ENCODE measurements at places on chromosomes 2 and 18.

GRCh38 chr18:22604986-22605421 is 187.3 kb upstream of the CTAGE1 start:
- DNase-seq, result no peak

DNA sequence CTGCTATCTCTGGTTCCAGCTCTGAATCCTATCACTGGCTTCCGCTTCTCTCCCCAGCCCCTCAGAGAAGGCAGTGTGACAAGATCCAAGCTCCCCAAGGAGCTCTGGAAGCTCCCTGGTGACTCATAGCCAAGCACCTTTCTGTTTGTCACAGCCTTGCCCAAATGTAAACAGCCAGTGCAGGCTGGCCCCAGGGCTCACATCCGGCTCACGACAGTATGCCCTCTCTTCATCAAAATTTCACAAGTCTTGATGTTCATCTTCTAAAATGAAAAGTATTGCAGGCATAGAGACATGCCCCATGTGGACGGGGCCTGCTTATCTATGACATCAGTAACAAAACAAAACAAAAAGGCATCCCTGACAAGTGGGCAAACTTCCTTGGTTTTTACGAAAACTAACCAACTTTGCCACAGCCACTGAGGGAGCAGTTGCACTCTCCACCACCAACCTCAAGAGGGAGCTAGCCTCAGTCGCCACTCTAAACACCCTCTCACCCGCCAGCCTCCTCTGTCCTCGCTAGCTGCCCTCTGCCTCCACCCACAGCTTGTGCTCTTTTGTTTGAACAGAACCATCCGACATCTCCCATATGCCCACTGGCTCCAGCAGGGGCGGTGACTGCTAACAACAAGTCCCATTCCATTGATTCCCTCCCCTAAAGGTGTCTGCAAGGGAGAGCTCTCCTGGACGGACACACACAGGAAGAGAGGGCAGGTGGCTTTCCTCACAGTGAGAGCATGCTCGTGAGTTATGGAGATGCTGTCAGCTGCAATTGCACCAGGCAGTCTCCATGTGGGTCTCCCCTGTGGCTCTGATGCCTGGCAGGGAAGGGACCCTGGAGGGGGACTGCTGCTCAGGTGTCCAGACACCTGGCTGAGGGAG is 71.0 kb upstream of the DAPL1 start:
- no peak for DNase-seq

GRCh38 chr18:3405713-3406112 is 44.3 kb upstream of the TGIF1 start:
- DNase-seq, result no peak

DNA sequence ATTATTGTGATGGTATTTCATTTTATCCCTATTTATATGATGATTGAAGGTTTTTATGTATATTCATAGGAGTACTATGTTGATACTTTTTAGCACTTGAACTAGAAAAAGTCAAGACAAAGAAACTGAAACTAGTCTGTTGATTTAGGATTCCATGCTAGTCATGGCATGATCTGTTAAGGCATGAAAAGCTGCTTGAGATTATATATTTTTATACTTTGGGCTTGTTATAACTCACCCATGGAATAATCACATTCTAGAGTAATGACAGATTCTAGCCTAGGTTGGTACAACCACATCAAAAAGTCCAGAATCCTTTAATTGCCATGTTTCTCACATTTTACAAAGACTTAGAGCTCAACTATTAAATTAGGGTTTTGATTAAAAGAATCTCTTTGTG is 472.6 kb upstream of the CELF4 start:
- no peak for DNase-seq

GRCh38 chr18:50581517-50581916 is 21.6 kb downstream of the MAPK4 start:
- DNase-seq, result no peak

GRCh38 chr2:113167115-113167932 is 6.4 kb upstream of the PSD4 start:
- DNase-seq, result no peak
